Amniotic stem cell (primary cell): ENCODE measurements at places on chromosomes 5 and 9.

- DNase-seq: no peak
Measured at GRCh38 chr5:143064676-143065075, 294.5 kb downstream of the ARHGAP26 start.

DNA sequence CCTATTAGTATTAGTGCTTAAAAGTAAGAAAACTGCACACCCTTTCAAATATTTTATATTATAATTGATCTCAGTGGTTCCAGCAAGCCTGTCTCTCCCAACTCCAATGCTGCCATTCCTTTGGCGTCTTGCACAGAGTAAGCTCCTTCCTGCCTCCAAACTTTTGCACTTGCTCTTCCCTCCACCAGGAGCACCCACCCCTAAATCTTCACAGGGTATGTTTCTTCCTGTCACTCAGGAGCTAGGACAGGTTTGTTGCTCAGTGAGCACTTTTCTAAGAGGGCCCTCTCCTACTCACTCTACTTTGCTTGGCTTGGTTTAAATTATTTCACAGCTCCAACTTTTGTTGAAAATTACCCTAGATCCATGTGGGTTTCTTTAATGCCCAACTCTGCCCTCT lies 189.1 kb upstream of the ADRA1B start:
- DNase-seq: no peak

- no peak for DNase-seq
Measured at GRCh38 chr5:150648294-150649107, 8.0 kb downstream of the SYNPO start.

GRCh38 chr9:6054280-6055099 lies 39.1 kb upstream of the RANBP6 start:
- DNase-seq: peak; percentile 19

DNA sequence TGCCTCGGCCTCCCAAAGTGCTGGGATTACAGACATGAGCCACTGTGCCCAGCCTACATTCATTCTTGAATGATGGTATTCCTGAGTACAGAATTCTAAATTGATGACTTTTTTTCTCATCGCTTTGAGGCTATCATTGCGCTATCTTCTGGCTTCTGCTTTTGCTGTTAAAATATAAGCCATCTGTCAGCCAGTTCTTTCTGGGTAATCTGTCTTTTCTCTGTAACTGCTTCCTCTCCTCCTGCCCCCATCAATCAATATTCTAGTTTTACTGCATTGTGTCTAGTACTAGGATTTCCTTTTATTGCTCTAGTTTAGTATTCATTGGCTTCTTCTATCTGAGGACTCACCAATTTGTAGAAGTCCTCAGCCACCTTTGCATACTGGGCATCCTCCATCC lies 89.0 kb downstream of the PLPP1 start:
- no peak for DNase-seq

GRCh38 chr5:82151204-82151603 lies 127.0 kb downstream of the RPS23 start:
- no peak for DNase-seq

DNA sequence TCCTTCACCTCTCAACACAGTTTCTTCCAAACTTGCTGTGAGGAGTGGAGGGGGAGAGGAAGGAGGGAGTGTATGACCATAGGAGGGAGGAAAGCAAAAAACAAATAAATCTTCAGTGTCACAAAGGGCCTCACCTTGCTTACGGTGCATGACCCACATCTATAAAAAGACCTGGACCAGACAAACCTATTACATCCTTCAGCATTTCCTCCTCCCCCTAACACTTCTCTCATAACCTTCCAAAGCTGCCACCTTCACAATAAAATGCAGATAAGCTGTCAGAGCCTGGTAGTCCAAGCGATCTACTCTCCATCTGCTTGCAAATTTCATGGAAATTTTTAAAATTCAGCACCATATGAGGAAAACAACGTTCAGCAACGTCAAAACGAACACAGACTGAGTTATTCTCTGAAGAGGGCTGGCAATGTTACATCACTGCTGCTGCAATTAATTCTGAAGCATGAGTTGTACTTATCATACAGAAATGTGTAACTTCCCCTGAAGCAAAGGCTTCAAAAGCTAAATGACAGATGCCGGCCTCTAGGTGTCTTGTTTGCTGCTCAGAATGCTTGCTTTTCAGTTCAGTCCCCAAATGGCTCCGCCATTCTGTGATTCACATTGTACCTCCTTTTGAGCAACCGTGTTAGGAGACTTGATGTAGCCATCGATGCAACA lies 62.9 kb downstream of the EFNA5 start:
- no peak for DNase-seq

DNA sequence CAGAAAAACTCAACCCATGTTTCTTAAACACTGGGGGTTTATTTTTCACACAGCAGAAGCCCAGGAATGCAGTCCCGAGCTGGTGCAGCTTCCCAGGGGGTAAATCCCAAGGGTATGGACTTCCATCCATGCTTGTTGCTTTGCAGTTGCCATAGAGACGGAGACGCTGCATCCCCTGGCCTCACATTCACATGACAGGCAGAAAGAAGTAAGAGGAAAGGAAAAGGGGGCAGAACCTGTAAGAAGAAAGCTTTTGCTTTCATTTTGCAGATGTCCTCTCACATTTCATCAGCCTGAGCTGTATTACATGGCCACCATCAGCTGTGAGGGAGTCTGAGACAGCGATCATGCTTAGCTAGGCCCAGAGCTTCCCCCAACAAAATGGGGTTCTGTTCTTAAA lies 321.0 kb downstream of the AGTPBP1 start:
- no peak for DNase-seq

GRCh38 chr5:32420506-32420905 lies 24.0 kb downstream of the ZFR start:
- peak; percentile 10 for DNase-seq
